ENCODE measurements at places on chromosomes 7 and 10.

GRCh38 chr7:139297795-139298194, 43.3 kb upstream of the FMC1 start:
- DNase-seq = no peak

DNA sequence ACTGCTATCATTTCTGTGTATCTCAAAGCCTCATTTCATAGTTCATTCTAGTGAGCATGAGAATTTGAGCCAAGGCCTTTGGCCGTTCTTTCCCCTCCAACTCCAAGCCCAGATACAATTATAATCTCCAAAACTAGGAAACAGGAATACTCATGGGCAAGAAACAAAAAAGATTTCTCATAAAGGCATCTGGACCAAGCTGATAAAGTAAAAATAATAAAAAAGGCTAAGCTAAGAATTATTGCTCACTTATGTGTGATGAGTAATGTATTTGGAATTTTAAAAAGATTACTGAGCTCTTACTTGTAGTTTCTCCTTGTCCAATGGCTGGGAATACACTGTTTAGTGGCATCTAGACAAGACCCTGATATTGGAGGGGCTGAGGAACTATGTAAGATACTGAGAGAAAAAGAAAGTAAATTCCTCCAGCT, 196.4 kb upstream of the POM121L12 start:
- peak; percentile 29 for DNase-seq

GRCh38 chr10:48714088-48714487, 29.4 kb downstream of the WDFY4 start:
- no peak for DNase-seq

DNA sequence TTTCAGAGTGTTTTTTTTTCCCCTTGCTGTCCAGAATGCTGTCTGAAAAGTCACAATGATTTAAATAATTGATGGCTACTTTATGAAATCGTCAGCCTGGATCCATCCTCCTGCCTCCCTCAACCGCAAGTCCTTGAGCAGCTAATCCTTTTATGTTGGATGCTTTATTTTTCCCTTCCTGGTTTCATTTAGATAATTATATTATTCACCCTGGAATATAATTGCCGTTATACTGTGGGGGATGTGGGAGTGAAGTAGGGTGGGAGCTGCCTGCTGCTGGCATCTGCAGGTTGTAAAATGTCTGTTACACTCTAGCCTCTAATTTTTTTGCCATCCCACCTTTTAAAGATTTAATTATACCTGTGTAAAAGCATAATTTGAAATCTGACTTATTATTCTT, 290.5 kb upstream of the LRGUK start:
- DNase-seq = no peak

DNA sequence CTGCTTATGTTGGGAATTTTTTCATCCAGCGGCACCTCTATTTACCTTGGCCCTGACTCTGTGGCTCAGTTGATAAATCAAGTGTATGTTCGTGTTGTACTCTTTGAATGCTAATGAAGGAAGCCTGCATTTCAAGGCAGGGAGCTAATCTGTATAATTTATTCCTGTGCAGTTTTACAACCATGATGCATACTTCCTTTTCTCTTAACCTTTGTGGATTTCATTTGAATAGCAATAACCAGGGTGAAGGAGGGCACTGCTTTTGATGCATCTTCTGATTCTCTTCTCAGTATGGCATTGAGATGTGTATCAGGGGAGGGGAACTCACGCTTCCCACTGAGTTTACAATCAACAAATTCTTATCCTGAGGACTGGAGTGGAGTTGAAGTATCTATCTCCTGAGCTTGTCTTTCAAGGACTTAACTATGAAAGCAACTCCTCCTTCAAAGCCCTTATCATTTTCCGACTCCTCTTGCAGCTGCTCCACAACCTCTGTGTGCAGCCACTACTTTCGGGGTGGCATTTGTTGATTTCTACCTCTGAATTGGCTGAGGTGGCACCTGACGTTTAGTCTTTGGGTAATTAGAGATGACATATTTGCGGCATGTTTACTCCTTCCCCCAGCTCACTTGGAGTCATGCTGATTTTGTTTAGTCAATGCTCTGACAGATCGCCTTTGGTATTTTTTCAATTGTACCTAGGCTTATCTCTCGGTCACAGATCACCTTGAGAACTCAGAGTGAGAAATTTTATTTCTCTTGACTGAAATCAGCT, 275.2 kb downstream of the PHTF2 start:
- no peak for DNase-seq

- DNase-seq = peak; percentile 43
These were observed 17.6 kb downstream of the ZDHHC16 start for GRCh38 chr10:97463363-97464132.

- no peak for DNase-seq
These were observed 50.5 kb downstream of the EGFR start for GRCh38 chr7:55069271-55069792.

GRCh38 chr10:129952378-129953118, 11.5 kb downstream of the EBF3 start:
- no peak for DNase-seq

- no peak for DNase-seq
These were observed 157.7 kb downstream of the PLPP4 start for GRCh38 chr10:120614680-120615079.

GRCh38 chr7:108157606-108158335, 27.6 kb upstream of the LAMB4 start:
- no peak for DNase-seq

Data from fibroblast of skin of scalp (primary cell).